ENCODE measurements at places on chromosomes 5 and 9. TPM values are rescaled to one million over a fixed set of nuclear protein-coding genes. Genes with fewer than 3 reads are reported as not detected.

The SYNPO gene
- total RNA-seq, result 32.4 TPM

The ZDHHC11B gene
- total RNA-seq, result 1.4 TPM

The GPX8 gene
- total RNA-seq, result 7.1 TPM

The GRXCR2 gene
- total RNA-seq, result not detected

GRCh38 chr5:137609127-137609526 lies 110.0 kb upstream of the SPOCK1 start:
- no peak for DNase-seq

DNA sequence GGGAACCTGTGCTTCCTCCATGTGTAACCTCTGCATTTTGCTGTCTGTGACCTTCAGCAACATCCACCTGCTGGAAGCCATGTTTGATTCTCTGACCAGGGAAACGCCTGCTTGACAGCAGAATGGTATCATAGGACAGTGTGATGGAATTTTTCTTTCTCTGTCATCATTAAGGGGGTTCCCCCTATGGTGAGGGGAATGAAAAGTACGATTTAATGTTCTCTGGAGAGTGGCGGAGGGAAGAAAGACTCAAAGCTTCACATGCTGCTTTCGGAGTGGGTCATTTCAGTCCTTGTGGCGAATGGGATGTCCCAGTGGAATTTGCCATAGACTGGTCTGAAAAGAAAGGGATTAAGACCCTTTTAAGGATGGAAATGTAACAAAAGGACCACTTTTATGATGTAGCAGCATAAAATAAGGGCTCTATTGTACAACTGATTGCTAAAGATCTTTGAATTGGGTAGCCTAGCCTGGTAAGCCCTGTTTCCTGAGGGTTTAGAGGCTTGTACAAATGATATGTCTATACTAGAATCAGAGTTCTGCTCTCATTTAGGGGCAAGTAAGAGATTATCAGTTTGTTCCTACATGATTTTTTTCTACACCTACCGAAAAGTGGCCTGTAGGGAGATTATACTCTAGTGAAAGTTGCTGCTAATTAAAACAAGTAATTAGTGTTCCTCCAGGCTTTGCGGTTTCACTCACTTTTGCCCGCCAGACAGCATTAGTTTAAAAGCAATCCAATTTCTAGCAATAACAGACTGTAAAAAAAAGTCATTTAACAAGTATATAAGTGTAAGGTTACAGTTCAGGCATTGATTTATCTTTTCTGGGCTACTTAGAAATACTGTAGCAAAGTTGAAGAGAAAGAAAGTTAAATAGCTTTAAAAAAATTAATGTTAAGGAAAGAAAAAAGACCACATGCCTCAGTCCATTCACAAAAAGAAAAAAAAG lies 904.5 kb downstream of the NR2F1-AS1 start:
- DNase-seq, result no peak

- no peak for DNase-seq
Observed at GRCh38 chr9:112224401-112225289, 49.5 kb upstream of the SUSD1 start.

DNA sequence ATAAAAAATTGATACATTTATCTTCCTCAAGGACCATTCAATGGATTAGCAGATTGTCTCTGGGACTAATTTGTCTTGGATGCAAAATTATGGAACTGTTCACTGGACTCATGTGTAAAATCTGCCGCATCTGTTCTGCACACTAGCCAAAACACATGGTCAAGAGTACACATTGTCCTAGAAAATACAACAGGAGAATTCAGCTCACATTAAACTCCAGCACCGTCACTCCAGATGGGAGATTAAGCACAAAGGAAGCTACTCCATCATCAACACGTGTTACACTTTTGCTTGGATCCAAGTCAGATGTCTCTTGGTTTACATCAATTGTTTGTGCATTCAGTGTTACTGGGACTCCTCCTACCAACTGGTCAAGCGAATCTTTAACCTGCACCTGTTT lies 28.8 kb downstream of the C5 start:
- no peak for DNase-seq

DNA sequence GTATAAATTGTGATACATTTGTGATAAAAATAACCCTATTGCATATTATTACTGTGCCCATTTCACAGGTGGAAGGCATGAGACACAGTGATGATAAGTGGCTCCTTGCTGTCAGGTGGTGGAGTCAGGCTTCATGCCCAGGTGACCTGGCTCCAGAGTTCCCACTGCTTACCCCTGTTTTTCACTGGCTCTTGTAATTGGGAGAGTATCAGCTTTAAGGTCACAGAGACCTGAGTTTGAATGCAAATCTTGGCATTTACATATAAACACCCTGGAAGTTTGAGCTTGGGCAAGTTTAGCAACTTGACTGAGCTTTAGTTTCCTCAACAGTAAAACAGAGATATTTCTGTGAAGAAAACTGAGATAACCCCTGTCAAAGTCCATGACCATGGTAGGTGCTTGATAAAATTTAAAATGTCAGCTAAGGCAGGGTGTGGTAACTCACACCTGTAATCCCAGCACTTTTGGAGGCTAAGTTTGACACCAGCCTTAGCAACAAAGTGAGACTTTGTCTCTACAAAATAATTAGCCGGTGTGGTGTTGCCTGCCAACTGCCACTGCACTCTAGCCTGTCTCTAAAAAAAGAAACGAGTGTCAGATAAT lies 29.2 kb downstream of the MAT2B start:
- DNase-seq, result no peak

GRCh38 chr9:133113163-133113948 lies 7.7 kb downstream of the RALGDS start:
- no peak for DNase-seq

GRCh38 chr9:107614765-107615164 lies 125.2 kb upstream of the KLF4 start:
- DNase-seq, result peak; percentile 75

- no peak for DNase-seq
Observed at GRCh38 chr9:112784020-112784785, 33.6 kb downstream of the SNX30 start.

GRCh38 chr5:74216012-74216411 lies 424.5 kb downstream of the ENC1 start:
- DNase-seq, result no peak

- no peak for DNase-seq
Observed at GRCh38 chr5:173941758-173942401, 47.1 kb upstream of the C5orf47 start.

GRCh38 chr5:107300721-107301327 lies 369.9 kb downstream of the EFNA5 start:
- no peak for DNase-seq

- DNase-seq, result no peak
Observed at GRCh38 chr9:21002040-21002439, 29.4 kb downstream of the HACD4 start.

DNA sequence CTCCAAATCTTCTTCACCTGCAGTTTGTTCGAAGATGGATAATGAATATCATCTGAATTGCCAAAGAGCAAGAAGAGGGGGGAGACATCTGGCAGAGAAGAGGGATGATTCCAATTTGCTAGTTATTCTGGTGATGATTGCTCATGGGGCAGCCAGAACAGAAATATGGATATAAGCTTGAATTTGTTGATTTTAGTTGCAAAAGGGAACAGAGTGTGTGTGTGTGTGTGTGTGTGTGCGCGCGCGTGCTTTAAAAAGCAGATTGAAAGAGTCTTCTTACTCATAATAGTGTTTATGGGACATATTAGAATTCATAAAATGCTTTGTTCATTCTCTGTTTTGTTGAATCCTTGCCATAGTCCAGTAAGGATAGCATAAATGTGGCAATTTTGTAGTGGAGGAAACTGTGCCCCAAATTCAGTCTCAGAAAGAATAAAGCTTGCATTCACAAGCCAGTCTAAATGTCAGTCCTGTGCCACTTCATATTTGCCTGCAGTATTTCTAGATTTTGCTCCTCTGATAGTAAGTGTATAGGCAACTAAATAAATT lies 436.3 kb upstream of the KLF4 start:
- DNase-seq, result no peak

DNA sequence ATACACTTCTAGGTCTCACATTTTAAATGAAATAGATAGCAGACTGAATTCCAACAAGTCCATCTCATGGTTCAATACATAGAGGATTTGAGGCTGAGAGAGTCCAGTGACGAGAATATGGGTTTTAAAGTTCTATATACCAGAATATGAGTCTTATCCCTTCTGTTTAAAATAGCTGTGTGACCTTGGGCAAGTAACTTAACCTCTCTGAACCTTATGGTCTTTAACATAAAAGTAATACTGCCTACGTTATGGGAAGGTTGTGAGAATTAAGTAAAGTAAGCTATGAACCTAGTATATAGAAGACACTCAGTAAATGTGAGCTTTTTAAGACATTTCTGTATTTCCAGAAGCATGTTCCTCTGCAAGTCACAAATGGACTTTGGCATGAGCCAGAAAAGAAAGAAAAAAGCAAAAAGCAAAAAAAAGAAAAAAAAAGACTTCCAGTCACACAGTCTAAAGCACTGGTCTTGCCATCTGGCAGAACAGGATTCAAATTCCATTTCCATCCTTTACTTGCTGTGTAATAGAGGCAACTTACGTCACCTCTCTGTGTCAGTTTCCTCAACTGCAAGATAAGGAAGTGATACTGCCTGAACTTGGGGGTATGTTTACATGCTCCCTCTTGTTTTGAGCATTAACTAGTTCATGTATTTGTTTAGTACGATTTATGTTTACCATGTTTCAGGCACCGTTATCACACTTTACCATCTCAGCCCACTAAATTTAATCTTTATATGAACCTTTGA lies 248.2 kb downstream of the TRIM32 start:
- DNase-seq, result no peak

GRCh38 chr9:123486431-123486830 lies 130.4 kb downstream of the CRB2 start:
- DNase-seq, result no peak

- DNase-seq, result no peak
Observed at GRCh38 chr5:58988938-58989337, 406.1 kb downstream of the RAB3C start.

DNA sequence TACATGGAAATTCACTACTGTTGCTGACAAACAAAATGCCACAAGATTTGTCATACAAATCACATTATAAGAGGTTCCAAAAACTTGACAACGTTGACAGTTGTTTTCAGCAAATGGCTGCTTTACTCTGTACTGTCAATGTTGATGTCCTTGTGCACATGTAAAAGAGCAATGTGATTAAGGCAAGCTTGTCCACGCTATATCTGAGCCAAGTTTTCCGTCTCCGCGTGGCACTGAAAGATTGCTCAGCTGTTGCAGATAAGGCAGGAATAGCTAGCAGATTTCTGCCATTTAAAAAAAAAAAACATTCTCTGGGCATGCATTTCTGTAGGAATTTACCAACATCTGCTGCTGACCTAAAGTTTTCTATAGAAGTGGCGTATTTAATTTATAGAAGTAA lies 46.4 kb upstream of the MEF2C start:
- no peak for DNase-seq

- DNase-seq, result peak; percentile 55
Observed at GRCh38 chr5:54646356-54647101, 129.0 kb downstream of the SNX18 start.

GRCh38 chr9:109981091-109981490 lies 201.1 kb downstream of the PALM2AKAP2 start:
- DNase-seq, result no peak

DNA sequence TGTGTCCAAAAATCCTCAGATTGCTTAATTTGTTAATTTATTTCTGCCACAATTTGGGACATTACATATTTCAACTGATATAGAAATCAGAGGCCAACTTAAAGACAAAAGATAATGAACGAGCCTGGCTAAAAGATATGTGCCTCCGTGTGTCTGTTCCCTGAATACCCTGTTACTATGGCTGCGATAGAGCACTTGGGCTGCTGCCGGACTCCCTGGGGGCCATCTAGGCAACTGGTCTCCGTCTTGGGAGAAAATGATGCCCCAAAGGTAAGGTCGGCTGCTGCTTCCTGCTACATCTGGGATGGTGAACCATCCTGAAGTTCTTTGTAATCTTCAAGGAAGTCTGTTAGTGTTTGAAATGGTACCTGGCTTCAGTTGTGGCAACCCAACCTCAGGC lies 72.0 kb downstream of the RCL1 start:
- no peak for DNase-seq

DNA sequence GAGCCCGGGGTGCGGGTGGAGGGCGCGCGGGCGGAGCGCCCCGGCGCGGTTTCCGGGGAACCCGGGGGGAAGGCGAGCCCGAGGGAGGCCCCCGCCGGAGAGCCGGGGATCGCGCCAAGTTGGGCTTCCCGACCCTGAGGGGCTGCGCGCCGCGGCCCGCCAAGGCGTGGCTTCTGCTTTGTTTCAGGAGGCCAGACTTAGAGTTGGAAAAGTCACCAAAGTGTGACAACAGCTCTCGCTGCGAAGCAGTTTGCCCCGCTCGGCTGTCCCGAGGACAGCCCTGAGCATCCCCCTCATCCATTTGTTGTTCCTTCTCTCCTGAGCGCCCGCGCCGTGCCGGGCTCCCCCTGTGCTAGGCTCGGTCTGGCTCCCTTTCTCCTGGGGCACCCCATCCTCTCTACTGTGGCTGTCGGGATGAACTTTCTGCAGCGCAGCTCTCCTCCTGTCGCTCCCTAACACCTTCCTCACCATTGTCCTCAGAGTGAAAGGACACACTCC lies 410 bp downstream of the GLIPR2 start:
- no peak for DNase-seq

Data from colonic mucosa (tissue), 4 donors.